Cardiac ventricle fibroblast (primary cell): ENCODE measurements at places on chromosomes 11 and 22. TPM values are rescaled to one million over a fixed set of nuclear protein-coding genes. Genes with fewer than 3 reads are reported as not detected.

The MTMR3 gene
- 16.4 and 26.7 TPM in 2 replicates for total RNA-seq

The GGT1 gene
- total RNA-seq: 0.44 and 0.69 TPM in 2 replicates

The SLC22A12 gene
- not detected in 2 replicates for total RNA-seq

The KCNE3 gene
- 3.4 TPM in 2 replicates for total RNA-seq

The ANKK1 gene
- not detected in 2 replicates for total RNA-seq

The INS gene
- not detected in 2 replicates for total RNA-seq

The IGSF9B gene
- 0.75 and 2.8 TPM in 2 replicates for total RNA-seq

The ARHGAP42 gene
- total RNA-seq: 5.9 and 7.7 TPM in 2 replicates

The KCNC1 gene
- total RNA-seq: not detected in 2 replicates

The STK33 gene
- total RNA-seq: 0.25 and 1.4 TPM in 2 replicates

The DNAJB7 gene
- total RNA-seq: not detected in 2 replicates

The DGCR8 gene
- 16.2 and 16.5 TPM in 2 replicates for total RNA-seq

The IFTAP gene
- 18.2 and 19.8 TPM in 2 replicates for total RNA-seq

The CNTF gene
- 0.73 and 1.9 TPM in 2 replicates for total RNA-seq

The TOB2 gene
- total RNA-seq: 38.7 and 42.7 TPM in 2 replicates

The SMTNL1 gene
- total RNA-seq: not detected in 2 replicates

The PATE4 gene
- not detected in 2 replicates for total RNA-seq

The ROM1 gene
- 24.8 and 25.3 TPM in 2 replicates for total RNA-seq

The MYBPC3 gene
- total RNA-seq: not detected in 2 replicates

The DERL3 gene
- 0.06 TPM in 1 of 2 replicates, not detected in the other for total RNA-seq

The SERPING1 gene
- 762 and 840 TPM in 2 replicates for total RNA-seq

The CRYBB2 gene
- total RNA-seq: not detected in 2 replicates

The PLEKHA7 gene
- total RNA-seq: not detected in 2 replicates

The ZFTA gene
- 32.3 and 34.5 TPM in 2 replicates for total RNA-seq

The APOA4 gene
- not detected in 2 replicates for total RNA-seq

The FGF3 gene
- not detected in 2 replicates for total RNA-seq

The TMPRSS5 gene
- total RNA-seq: not detected in 2 replicates

The CHST1 gene
- total RNA-seq: 74.1 and 83.0 TPM in 2 replicates

The NXPE1 gene
- not detected in 2 replicates for total RNA-seq

The LRRC74B gene
- total RNA-seq: not detected in 2 replicates

The TUB gene
- 7.6 and 10.9 TPM in 2 replicates for total RNA-seq

The ADM2 gene
- total RNA-seq: 2.0 and 9.4 TPM in 2 replicates

The CYTH4 gene
- total RNA-seq: 0.06 TPM in 1 of 2 replicates, not detected in the other

The NCAM1 gene
- 0.05 and 0.06 TPM in 2 replicates for total RNA-seq

The ADAMTS8 gene
- 0.10 and 0.56 TPM in 2 replicates for total RNA-seq

The RIC3 gene
- not detected in 2 replicates for total RNA-seq

The CARNS1 gene
- total RNA-seq: 0.05 TPM in 1 of 2 replicates, not detected in the other

The SHANK2 gene
- total RNA-seq: 0.29 and 0.62 TPM in 2 replicates

The SLC22A9 gene
- total RNA-seq: not detected in 2 replicates

The SCGB1A1 gene
- not detected in 2 replicates for total RNA-seq

The RIMBP3B gene
- total RNA-seq: not detected in 2 replicates

The CEND1 gene
- total RNA-seq: 0.49 and 0.94 TPM in 2 replicates

The TCN2 gene
- 9.3 and 9.6 TPM in 2 replicates for total RNA-seq

The GNG3 gene
- not detected in 2 replicates for total RNA-seq

The SMIM38 gene
- total RNA-seq: not detected in 2 replicates

The TMEM45B gene
- not detected in 2 replicates for total RNA-seq

The RAB3IL1 gene
- 13.3 and 16.0 TPM in 2 replicates for total RNA-seq

The CACNA1I gene
- total RNA-seq: not detected in 2 replicates

The CCND1 gene
- 83.2 and 91.5 TPM in 2 replicates for total RNA-seq
